Fibroblast of upper back skin (primary cell): ENCODE measurements at places on chromosomes 7 and 10.
A peak's percentile ranks its signal among the peaks of the same experiment; 100 is the strongest.

GRCh38 chr10:28411648-28412047 is 108.8 kb upstream of the MPP7 start:
- DNase-seq: no peak

DNA sequence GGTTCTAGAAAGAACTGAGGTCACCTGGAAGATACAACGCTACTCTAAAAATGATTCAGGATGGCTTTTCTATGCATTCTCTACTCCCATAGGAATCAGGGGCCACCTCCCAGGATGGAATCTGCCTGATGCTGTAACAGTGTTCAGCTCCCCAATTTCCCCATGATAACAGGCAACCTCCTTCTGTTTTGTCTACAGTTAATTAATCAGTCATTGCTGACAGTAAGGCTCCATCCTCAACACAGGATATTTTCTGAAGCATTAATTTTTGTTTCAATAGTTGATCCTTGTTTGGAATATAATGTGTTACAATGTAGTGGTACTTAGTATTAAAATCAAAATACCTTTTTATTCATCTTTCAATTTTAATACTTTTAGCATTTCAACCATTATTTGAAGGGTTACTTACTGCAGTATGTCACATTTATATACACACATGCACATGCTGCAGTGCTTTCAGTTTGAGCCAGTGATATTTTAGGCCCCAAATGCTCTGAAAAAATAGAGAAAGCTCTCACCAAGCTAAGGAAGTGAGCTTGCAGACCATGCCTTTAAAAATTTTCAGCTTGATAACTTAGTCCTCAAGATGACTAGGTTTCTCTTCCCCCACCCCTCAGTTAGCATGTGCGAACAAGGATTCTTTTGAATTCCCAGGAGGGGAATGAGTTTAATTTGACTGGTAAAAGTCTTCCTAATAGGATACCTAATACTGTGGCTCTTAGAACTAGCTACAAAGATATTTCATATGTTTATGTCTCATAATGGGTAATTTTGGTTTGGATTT is 592 bp upstream of the PIK3CG start:
- DNase-seq: peak; percentile 5

DNA sequence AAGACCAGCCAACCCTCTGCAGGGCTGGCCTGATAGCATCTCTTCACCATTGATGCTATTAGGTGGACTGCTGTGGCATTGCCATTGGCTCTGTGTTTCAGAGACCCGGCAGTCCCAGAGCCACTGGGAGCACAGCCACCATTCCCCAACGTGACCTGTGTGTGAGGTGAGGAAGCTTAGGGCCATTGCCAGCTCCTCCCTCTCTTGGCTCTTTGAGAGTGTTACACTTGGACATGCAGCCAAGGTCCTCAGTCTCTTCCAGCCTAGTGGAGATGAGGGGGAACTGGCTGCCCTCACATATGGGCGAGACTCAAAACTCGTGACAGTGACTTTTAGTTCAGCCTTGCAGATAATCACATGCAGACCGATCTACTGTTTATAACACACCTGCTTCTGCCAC is 39.3 kb upstream of the HMX3 start:
- DNase-seq: no peak

GRCh38 chr10:103584216-103585010 is 90.9 kb downstream of the NEURL1 start:
- peak; percentile 28 for DNase-seq

DNA sequence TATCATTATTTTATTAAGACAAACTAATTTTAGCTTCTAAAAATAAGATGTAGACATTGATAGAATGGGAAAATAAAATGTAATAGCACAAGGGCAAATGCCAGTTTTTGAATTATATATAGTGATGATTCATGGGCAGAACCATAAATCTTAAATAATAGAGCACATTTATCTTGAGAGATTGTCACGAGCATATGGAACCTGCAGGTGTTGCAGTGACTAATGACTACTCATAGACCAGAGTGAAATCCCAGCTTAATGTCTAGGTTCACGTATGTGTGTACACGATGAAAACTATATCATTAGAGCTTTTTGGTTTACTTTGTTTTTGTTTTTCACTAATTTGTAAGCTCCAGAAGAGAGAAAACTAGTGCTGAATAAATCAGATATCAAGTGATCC is 150.2 kb upstream of the CACNA2D1 start:
- DNase-seq: peak; percentile 24

DNA sequence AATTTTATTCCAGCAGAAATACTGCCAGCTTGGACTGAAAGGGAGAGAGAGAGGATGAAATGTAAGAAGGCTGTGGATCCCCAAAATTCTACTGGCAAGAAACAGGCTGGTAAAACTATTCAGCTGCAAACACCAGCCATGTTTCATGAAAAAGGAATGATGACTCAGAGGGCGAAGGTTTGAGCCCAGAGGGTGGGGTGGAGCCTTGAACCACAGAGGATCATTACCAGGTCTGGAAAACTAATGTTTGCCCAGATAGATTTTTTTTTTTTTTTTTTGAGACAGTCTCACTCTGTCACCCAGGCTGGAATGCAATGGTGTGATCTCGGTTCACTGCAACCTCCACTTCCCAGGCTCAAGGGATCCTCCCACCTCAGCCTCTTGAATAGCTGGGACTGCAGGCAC is 41.7 kb upstream of the NRF1 start:
- peak; percentile 91 for DNase-seq

DNA sequence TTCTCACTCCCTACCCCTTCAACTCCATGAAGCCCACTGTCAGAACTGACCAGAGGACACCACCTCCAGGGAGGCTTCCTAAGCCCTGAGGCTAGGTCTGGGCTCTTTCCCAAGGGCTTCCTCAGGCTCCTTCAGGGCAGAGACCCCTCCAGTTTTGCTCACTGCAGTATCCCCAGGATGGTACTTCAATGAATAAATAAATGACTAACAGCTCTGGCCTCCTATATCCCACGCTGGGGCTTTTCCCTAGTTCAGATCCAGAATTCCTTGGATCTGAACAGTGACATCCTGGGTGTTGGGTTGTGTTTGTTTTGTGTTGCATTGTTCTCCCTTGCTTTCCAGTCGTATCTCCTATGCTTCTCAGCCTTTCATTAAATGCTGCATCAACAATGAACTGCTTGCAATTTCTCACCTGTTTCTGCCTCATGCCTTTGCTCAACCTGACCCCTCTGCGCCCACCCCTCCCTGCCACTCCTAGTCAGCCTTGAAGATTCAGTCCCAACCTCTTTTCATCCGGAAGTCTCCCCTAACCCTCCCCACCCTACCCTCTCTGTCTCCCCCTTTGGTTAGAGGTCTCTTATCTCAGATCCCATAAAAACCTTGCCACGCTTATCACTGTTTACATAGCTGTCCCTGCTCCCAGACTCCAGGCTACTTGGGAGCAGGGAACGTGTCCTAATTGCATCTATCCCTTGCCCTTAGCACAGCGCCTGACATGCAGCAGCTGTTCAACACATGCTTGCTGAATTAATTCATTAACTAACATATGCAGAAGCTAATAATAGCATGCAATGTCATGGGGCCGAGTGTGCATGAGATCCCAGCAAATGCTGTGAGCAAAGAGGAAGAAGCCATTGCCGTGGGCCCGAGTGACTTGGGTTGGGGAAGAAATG is 41.7 kb downstream of the PPP1R3C start:
- peak; percentile 76 for DNase-seq

- DNase-seq: no peak
Observed at GRCh38 chr7:50212666-50213621, 91.6 kb upstream of the IKZF1 start.

DNA sequence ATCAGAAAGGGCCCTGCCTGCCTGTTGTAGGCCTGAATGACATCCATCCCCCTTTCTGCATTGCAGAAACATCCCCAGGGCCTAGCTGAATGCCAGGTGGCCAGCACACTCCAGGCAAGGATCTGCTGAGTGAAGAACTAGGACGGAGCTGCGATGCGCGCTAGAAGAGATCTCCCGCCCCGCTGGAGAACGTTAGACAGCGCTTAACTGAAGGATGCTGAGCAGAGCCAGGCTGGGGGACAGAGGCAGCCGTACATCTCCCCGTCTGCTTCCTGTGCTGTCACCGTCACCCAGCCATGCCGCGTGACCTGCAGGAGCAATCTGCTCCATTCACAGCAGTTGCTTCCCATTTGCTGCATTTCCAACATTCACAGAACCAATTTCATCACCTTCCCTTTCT is 73.3 kb downstream of the FAM53B start:
- DNase-seq: no peak

- DNase-seq: no peak
Observed at GRCh38 chr10:115092258-115092554, 959 bp upstream of the ATRNL1 start.

DNA sequence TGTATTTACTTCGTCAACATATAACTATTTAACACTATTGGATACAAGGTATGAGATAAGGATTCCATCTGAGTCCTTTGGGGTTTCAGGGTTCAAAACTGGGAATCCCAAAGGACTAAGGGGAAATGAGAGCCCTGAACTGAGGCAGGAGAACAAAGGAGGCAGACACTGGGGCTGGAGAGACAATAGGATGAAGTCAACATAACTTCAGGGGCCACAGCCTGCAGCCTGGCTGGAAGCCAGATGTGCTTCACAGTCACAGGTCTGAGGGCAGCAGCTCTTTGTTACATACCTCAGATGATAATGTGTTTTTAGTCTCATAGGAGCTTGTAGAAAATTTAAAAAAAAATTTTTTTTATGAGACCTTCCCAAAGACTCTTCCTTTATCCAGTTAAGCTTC is 73.3 kb downstream of the NRF1 start:
- peak; percentile 32 for DNase-seq

GRCh38 chr7:123802249-123802648 is 42.7 kb upstream of the HYAL4 start:
- DNase-seq: no peak

- DNase-seq: no peak
Observed at GRCh38 chr7:116984511-116984910, 31.2 kb downstream of the ST7 start.

DNA sequence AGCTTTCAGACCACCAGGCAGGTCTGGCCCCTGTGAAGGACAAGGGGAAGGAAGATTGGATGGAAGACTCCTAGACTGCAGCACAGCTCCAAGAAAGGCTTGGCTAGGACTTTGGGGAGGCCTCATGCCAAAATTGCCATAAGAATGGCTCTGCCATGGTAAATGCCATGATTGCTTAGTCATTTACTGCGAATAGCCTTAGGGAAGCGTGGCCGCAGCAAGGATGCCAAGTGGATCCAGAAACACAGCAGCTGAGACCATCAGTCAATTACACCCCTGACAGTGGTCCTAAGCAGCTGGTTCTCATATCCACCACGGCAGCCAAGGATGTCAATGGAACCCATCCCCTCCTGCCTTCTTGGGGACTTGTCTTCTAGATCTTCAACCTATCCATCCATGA is 88.2 kb upstream of the AUTS2 start:
- DNase-seq: no peak

DNA sequence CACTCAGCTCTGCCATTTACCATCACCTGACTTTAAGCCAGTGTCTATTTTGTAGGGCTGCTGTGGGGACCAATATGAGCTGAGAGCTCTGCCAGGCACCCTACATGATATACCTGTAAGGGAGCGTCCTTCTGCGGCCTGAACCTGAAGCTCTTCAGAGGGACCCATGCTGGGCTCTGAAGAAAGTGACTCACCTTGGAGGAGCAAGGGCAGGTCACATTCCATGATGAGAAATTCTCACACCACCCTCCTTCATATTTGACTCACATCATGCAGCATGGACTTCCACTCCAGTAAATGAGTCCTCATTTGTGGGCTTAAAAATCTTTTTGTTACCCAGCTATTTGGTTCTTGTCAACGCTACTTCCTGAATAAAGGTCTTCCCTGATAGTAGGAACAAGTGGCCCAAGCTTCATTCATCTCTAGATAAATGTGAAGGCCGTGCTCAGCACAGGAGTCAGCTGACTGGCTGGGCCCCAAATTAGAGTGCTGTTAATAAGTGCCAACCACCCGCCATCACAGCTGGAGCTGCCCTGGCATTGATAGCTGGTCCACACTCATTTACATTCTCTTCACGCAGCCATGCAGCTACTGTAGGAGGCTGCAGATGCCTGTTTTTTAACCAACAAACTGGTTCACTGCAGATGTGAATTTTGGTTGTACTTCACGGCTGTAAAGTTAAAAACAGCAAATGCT is 78.4 kb downstream of the RNF216 start:
- no peak for DNase-seq

- DNase-seq: no peak
Observed at GRCh38 chr7:3282457-3282856, 18.6 kb upstream of the SDK1 start.

DNA sequence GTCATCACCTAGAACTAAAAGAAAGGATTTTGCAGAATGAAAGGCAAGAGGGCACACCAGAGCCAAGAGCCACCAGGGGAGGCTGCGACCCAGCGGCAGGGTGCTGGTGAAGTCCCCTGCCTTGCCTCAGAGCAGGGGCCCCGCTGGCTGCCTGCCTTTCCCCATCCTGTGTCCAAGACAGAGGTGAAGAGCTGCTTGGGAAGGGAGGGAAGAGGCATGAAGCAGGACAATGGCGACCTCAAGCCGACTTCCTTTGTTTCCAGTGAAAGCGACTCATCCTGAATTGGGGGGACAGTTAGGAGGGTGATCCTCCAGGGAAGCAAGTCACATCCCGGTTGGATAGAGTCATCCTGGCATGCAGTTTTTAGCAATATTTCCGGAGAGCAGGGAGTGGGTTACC is 255.5 kb upstream of the YAE1 start:
- DNase-seq: no peak

- no peak for DNase-seq
Observed at GRCh38 chr7:69677881-69678493, 79.7 kb downstream of the AUTS2 start.

GRCh38 chr7:100827330-100828226 is at the start of gene EPHB4:
EPHB4 (minus strand) TSS chr7:100827523; CDS start chr7:100827030, 493 bp downstream.
- peak; percentile 91 for DNase-seq

DNA sequence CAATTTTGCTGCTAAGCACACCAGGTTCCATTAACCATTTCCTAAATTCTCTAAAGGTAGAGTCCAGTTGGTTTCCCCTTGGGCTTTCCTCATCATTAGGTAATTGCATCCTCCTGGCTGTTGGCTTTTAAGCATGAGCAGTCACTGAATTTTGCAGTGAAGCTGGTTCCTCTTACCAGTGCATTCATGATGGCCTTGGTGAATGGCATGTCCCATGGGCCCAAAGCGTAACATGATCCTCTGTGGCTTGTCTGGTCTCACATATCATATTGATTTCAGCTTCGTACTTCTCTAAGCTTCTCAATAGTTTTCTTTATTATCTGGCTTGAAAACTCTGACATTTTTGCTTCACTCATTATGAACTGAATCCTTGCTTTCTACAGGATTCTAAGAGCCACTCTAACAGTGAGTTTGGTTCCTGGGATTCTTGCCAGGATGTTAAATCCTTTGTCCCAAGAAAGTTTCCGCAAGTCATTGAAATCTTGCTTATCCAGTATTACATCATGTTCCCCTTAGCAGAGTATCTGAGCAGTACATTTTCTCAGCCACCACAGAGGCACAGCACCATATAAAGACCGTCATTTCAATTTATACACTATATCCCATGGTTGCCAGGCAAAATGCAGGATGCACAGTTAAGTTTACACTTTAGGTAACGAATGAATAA is 134.2 kb downstream of the PTN start:
- DNase-seq: peak; percentile 52
